ENCODE measurements at places on chromosomes 11 and 22.

- no peak for DNase-seq
Observed at GRCh38 chr11:128916037-128916572, 24.9 kb downstream of the KCNJ5 start.

DNA sequence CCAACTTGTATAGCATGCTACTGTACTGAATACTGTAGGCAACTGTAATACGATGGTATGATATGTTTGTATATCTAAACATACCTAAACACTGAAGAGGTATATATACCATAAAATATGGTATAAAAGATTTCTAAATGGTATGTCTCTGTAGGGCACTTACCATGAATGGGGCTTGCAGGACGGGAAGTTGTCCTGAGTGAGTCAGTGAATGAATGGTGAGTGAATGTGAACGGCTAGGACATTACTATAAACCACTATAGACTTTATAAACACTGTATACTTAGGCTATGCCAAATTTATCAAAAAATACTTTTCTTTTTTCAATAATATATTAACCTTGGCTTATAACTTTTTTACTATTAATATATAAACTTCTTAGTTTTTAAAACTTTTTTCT lies 66.8 kb downstream of the ZC3H12C start:
- DNase-seq, result no peak

GRCh38 chr11:9003573-9004182 lies at the start of gene NRIP3:
Gene NRIP3 (minus strand): TSS chr11:9004001. CDS start chr11:9003935, 66 bp downstream.
- no peak for DNase-seq

DNA sequence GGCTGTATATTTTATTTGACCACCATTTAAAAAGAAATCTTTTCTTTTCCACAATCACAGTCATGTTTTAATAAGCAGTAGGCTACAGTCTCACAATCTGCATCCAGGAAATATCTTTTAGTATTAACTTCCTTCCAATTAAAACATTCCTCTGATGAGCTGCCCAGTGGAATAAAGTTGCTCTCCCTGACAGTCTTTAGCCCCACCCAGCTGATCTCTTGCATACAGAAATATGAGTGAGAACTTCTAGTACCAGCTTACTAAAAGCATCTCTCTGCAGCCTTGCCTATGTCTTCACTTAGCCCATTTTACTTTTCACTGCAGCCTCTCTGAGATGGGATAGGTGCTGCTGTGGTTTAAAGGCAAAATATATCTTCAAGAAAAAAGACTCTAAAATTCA lies 143.4 kb upstream of the ANO3 start:
- DNase-seq, result no peak

GRCh38 chr11:3971756-3972404 lies 116.4 kb downstream of the STIM1 start:
- no peak for DNase-seq

GRCh38 chr11:92750794-92751193 lies 218.7 kb upstream of the MTNR1B start:
- no peak for DNase-seq

DNA sequence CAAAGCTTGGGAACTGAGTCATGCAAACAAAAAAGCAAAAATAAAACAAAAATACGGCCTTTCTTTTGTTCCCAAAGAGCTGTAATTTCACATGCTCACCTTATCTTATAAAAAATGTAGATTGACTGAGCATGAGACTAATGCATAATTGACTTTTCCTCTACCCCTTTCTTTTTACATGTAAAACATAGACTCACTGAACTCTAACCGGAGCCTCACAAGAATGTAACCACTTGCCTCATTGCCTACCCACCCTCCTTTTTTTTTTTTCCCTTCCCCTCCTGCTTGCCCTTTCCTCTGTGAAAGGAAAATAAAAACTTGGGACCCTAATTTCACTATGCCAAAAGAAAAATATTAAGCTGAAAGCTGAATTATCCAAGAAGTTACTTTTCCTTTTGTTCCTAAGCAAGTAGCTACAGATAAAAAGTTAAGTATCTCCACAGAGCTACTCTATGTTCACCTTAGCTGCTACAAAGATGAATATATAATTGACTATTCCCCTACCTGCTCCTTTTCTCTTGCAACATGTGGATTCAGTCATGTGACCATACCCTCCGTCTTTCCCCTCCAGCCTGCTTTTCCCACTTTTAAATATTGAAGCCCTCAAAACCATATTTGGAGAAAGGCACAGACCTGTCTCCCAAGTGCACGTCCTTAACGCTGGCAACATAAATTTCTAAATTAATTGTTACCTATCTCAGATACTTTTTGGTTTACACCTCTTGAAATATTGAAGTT lies 39.6 kb upstream of the WEE1 start:
- no peak for DNase-seq

- DNase-seq, result no peak
Observed at GRCh38 chr11:78438298-78438975, 20.8 kb upstream of the GAB2 start.

DNA sequence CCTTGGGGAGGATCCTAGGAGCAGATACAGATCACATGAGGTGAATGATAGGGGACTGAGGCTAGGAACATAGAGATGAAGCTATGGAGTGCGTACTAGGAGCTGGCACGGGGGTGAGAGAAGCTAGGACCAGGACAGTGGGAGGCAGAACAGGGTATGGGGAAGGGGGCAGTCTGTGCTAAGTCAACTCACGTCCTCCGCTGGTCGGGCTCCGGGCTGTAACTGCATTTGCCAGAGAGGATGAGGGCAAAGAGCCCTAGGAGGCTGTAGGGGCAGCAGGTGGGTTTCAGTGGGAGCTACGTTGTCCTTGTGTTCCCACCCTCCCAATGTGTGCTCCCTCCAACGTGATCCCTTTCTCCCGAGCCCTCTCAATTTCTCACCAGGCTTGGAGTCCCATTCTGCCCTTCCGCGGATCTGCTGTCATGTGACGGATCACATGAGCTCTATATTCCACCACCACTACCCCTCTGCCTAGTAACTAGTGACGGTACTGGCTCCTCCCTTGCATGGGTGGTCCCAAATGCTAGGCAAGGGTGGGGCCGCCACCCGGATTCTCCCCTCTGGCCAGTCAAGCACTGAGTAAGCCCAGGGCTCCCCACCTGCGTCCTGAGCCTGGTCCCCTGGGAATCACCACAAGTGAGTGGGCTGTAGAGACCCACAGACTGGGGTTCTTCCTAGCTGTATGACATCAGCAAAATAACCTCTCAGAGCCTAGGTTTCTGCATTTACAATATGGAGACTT lies at the start of gene TPP1:
Gene TPP1, minus strand, starts transcription at position 419 of the 742 bp plus-strand sequence. Its CDS starts 22 bp downstream, at position 397.
- peak; percentile 95 for DNase-seq

GRCh38 chr11:77418155-77418970 lies 55.5 kb downstream of the PAK1 start:
- DNase-seq, result no peak

DNA sequence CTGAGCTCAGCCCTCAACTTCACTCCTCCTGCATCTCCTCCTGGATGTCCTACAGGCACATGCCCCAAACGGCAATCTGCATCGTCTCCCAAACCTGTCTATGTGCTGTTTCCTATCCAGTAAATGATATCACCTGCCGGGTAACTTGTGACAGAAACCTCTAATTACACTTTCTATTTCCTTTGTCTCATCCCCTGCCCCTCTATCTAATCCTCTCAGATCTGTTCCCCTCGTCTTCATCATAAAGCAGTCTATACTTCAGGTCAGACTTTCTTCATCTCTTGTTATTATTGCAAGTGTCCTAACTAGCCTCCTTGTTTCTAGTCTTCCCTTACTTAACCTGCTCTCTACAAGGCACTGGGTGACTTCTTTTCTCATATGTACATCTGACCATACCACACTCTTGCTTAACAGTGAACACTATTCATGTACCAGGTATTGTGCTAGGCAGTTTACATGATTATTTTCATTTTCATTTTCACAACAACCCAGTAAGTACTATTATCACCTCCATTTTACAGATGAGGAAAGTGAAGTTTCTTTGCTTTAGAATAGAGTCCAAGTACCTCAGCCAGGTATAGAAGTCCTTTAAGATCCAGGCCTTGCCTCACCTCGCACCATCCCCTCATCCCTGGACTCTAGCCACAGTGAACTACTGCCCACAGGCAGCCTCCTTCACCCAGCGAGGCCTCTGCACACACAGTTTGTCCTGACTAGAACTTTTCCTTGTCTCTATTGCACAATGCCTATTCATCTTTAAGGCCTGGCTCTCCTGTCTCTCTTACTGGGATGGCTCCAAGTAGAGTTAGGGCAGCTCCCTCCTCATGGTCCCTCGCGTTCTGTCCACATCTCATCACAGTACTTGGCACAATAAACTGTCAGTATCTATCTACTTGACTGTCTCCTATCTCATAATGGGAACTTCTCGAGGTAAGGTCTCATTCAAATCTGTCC lies 22.1 kb upstream of the UCP3 start:
- no peak for DNase-seq
